ENCODE measurements at places on chromosomes 12 and 14.
A peak's percentile ranks its signal among the peaks of the same experiment; 100 is the strongest.

GRCh38 chr12:47328831-47329545, 249.2 kb upstream of the AMIGO2 start:
- ATAC-seq, result no peak

- ATAC-seq, result no peak
These were observed 198.4 kb downstream of the KLHL28 start for GRCh38 chr14:44763356-44763755.

GRCh38 chr12:121536899-121537813, 43.7 kb downstream of the KDM2B start:
- ATAC-seq, result peak; percentile 68

GRCh38 chr12:58804749-58805148, 115.6 kb downstream of the LRIG3 start:
- ATAC-seq, result no peak

GRCh38 chr12:110849221-110849620, 2.4 kb downstream of the CCDC63 start:
- ATAC-seq, result no peak

GRCh38 chr12:11652351-11653040, 3.0 kb downstream of the ETV6 start:
- no peak for ATAC-seq

DNA sequence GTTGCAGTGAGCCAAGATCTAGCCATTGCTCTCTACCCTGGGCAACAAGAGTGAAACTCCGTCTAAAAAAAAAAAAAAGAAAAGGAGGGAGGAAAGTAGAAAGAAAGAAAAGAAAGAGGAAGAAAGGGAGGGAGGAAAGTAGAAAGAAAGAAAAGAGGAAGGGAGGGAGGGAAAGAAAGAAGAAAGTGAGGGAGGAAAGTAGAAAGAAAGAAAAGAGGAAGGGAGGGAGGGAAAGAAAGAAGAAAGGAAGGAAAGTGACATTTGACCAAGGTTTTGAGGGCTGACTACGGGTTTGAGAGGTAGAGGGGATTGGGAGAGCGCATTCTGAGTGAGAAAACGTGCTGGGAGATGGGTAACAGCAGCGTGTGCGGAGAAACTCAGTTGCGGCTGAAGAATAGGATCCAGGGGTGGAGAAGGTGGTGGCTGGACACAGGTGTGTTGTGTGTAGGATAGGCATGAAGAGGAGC, 521 bp upstream of the PAPLN start:
- no peak for ATAC-seq

DNA sequence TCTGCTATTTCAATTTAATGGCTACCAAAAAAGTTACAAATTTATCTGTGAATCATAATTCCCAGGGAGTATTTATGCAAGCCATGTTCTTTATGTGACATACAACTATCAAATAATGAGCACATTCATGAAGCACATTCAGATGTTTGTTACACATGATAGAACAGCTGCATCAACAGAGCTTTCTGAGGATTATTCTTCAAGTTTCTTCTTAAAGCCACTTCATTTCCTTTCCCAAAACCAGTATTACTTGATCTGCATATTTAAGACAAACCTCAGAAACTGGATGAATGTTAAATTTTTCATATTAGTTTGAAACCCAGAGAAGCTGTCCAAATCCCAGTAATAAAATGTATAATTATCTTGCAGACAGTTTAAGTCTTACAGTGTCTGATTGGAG, 73.6 kb upstream of the SOX5 start:
- ATAC-seq, result no peak

- ATAC-seq, result no peak
These were observed 181.0 kb downstream of the MON2 start for GRCh38 chr12:62647586-62647985.

DNA sequence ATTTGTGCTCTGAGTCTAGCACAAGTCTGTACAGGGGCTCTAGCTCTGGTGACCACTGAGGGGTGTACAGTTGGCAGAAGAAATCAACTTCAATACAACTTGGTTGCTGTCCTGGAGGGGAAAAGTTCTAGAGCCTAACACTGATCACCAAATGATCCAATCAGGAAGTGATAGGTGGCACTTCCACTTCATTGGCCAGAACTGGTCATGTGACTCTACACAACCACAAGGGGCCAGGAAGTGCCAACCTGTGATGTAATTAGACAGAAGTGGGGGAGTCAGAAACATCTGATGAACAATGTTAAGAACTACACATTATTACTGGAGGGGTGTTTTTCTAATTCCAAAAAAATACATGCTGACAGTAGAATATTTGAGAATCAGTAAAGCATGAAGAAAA, 401.6 kb downstream of the VRK1 start:
- no peak for ATAC-seq

- ATAC-seq, result no peak
These were observed 194.3 kb downstream of the DACT1 start for GRCh38 chr14:58832095-58832521.

DNA sequence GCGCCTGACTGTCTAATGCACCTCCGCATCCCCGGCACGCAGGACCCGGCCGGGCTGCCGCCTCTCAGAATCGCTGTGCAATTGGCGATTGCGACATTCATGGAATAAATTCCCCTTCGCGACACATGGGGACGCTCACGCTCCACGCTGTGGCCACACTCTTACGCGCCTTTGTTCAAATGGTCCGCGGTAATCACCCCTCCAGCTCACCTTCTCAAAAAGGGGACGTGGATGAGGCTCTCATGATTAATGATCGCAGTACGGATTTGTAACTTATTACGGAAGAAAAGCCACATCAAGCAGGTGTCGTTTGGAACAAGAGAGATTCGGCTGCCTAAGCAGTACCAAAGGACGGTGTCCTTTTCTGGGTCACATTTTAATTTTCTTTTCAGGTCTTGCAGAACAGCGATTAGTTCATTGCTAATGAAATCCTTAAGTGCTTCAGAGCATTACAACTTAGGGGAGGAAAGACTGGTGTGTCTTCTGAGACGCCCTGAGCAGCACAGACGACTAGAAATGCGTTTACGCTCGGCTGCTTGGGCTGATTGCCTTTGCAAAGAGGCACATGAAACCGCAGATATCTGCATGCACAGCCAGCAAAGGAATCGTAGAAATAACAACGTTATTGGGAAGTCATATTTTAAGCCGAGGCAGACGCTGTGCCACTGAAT, 37.3 kb upstream of the ADGRD1 start:
- peak; percentile 97 for ATAC-seq

GRCh38 chr12:67722296-67722695, 73.8 kb downstream of the DYRK2 start:
- ATAC-seq, result no peak

DNA sequence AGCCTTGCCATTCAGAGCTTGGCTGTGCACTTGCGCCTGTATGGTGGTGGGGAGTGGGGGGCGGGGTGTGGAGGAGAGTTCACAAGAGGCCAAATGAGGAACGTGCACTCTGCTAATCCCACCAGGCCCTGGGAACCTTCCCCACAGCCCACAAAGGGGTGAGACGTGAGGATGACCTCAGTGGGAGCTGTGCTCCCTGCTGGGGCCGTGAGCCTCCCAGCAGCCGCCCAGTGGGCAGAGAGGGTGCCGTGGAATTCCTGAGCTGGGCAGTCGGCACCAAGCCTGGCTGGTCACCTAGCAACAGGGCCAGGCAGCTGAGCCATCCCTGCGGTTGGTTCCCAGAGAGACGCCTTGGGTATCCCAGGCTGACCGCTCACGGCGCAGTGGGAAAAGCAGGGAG, 53.7 kb downstream of the CCNK start:
- no peak for ATAC-seq

GRCh38 chr14:61478971-61479473, 157.6 kb downstream of the PRKCH start:
- no peak for ATAC-seq

DNA sequence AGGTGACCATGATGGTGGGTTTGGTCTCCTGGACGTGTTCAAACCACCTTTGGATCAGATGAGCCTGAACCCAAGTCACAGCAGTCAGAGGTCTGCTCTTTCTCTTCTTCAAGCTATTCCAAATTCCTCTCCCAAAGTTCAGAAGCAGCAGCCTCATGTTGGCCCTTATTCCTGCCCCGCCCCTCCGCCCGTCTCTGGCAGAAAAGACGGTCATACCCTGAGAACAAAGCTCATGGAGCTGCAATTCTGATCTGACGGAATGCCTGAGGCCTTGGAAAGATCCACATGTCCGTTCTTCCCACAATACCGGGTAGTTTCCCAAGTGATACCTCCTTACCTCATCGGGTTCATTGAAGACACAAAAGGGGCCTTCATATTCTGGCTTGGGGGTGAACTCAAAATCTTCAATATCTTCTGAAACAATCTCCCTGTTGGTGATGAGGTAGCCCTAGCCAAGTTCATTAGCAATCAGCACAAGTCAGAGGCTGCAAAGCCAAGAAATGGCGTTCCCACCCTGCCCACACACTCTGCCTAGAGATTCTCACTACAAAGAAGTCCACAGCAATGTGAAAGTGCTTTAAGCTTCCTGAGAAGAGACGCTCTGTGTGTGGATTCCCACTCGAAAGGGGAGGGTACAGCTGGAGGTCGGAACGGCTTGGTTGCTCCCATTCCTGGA, 11.2 kb downstream of the POLE start:
- no peak for ATAC-seq

GRCh38 chr14:104697892-104698583, 8.6 kb downstream of the INF2 start:
- no peak for ATAC-seq

GRCh38 chr14:103121846-103122584, 1.2 kb upstream of the TNFAIP2 start:
- ATAC-seq, result peak; percentile 79

- ATAC-seq, result peak; percentile 57
These were observed 4.7 kb upstream of the CCER1 start for GRCh38 chr12:90959538-90960139.

DNA sequence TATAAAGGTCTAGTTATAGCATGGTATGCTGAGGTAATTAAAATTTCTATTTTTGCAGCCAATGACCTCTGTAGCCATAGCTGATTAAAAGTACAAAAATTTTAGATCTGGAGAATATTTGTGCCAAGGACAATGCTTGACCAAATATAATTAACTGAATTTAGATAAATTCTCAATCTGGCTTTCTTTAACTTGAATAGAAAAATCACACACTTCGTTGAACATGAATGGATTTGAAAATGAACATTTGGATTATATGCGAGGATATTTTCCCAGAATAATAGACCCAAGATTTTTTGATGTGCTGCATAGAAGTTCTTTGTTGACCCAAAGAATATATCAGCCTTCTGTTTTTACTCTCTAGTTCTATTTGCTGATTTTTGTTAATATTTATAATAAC, 38.4 kb upstream of the G2E3 start:
- ATAC-seq, result no peak

DNA sequence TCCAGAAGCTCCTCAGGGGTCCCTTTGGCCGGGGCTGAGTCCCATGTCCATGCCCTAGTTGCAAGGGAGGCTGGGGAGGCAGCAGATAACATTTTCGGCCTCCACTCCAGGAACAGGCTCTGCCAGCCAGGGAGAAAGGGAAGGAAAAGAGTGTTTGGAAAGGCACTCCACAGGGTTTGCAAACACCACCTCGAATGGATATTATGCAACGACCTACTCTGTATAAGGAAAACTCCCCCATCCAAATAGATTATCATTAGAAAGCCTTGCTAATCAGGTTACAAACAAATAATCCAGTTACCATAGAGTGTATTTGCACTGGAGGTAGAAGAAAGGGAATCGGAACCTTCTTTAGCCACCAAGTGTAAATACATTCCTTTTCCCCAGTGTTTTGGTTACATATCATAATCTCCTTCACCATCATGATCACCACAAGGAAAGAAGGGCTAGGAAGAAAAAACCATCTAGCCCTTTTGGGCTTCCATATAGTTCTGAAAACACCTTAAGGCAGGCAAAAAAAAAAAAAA, 40.4 kb downstream of the TMCC3 start:
- no peak for ATAC-seq

- ATAC-seq, result no peak
These were observed 183.1 kb upstream of the HIF1A start for GRCh38 chr14:61512026-61512834.

- ATAC-seq, result no peak
These were observed 218.5 kb downstream of the FUT8 start for GRCh38 chr14:65631040-65631439.

DNA sequence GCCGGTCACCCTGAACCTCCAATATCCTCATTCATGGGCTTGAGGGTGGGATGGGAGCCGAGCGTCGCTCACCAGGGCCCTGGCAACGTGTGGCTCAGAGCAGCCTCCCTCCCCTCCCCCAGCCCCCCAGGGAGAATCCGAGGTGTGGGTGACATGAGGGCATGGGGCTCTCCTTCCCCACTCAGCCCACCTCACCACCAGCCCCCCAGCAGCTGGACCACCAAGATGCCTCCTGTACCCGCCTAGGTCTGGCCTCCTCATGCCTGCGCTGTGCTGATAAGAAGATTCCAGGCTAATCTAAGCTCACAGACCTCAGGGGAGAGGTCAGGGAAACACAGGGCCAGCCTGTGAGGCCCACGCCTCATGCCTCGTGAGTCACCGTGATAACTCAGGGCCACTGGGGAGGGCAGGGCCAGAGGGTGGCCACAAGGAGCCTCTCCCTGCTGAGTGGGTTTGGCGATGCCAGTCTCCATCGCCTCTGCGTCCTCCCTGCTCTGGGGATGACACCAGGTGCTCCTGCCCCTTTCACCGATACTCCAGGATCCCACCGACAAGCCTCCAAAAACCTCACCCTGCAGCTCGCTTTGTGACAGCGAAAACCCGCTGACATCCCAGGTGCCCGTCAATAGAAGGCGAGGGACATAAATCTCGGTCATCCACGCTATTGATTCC, 56.9 kb downstream of the TESC start:
- no peak for ATAC-seq

DNA sequence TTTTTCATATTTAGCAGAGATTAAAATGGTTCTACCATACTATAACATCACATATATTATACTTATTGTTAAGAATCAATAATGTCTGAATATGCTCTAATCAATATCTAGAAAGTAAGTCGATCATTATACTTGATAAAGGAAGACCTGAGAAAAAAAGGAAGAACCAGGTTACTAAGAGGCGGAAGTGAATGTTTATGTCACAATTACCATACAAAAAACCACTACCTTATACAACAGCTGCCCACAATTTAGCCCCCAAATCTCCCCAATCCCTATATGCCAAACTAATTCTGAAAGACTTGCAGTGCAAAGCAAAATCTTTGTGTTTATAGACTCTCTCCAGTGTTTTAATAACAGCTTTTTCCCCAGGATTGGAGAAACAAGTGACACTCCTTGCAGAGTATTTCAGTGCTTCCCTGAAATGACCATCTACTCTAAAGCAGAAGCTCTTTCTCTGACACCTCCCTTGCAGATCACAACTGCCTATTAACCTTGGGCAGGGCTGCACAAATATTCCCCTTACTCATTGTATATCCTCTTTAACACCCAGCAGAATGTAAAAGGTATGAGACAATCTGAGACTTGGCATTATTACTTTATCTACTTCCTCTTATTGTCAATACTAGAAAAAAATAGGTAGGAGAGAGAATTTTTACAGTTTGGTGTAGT, 12.7 kb upstream of the SLC2A3 start:
- no peak for ATAC-seq

- peak; percentile 22 for ATAC-seq
These were observed 250.0 kb upstream of the CLEC14A start for GRCh38 chr14:38505973-38506249.

DNA sequence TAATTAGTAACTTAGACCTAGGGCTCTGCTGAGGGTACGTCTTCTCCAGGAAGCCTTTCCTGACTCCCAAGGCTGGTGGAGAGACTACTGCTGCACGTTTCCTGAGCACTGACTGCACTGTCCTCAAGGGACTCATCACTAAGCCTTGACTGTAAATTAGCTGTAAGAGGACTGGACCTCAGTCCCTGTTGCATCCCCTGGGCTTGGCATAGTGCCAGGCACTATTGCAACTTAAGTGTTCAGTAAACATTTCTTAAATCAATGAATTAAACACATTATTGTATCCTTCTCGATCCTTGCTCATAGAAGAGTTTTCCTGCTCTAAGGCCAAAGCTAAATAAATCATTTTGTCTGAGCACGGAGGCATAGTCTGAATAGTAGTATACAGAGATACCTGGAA, 31.9 kb upstream of the IFNG-AS1 start:
- ATAC-seq, result no peak
